ENCODE measurements at places on chromosomes 11 and 22.

DNA sequence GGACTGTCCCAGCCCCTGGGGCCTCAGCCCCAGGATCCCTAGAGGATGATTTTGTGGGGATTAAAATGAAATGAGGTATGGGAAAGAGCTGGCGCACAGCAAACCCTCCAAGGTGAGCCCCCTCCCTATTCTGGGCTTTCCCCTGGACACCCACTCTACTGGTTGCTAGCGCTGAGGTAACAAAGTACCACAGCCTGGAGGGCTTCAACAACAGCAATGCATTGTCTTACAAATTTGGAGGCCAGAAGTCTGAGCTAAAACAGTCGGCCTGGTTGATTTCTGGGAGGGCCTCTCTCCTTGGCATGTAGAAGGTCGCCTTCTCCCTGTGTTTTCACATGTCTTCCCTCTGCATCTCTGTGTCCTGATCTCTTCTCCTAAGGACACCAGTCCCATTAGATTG is 913.6 kb downstream of the NTM start:
- no peak for DNase-seq

DNA sequence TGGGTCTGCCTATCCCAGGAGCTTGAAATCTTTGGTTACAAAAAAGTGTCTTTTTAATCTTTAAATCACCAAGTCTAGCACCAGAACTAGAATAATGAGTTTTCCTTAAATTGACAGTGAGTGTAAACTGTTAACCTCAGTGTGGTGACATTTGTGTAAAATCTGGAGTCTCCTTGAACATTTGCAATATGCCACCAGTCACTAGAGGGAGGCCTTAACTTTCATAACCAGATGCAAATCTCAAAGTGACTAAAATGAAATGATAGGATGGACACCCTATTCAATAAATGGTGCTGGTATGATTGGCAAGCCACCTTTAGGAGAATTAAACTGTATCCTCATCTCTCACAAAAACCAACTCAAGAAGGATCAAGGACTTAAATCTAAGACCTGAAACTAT is 8.3 kb upstream of the SCGB1D2 start:
- no peak for DNase-seq

DNA sequence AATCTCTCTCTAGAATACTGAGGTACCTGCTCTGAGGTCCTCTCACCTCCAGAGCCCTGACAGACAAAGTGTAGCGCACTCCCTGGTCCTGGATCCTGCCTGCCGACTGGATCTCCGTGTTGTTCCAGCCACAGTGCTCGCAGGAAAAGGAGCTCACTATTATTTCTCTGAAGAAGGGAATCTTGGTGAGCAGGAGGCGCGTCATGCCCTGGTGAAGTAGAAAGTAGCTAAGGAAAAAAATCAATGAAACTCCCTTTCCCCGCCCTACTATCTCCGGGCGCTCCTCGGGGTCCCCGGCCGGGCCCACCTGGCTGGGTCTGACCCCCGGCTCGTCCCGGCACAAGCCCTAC is 412 bp downstream of the ZPR1 start:
- DNase-seq = no peak

- no peak for DNase-seq
Observed at GRCh38 chr11:116618461-116618860, 154.3 kb downstream of the BUD13 start.

DNA sequence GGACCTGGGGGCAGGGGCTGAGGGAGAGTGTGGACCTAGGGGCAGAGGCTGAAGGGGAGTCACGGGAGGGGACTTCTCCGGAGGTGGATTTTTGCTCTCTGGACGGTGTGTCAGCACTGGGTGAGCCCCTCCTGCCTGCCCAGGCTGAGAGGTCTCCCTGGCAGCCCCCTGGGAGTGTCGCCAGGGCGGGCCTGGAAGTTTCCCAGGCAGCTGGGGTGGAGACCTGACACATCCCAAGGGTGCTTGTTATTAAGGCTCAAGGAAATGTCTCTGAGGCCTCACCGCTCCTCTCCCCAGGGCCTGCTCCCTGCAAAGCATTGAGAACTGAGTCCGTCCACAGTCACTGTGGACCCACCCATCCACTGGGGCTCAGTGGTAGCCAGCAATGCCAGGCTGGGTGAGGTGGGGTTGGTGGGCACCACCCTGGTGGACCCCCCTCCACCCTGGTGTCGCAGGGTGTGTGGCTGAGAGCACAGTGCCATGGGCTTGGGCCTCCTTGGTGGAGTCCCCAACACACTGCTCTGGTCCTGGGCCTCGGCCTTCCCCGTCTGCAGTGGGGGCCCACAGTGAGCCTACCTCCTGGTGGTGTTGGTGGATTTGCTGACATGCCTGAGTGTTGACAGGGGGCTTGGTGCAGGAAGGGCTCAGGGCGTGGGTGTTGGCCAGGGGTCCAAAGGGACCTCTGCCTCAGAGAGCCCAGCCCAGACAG is 2.5 kb downstream of the CD81 start:
- DNase-seq = no peak

- no peak for DNase-seq
Observed at GRCh38 chr11:110298301-110298765, 1.9 kb upstream of the RDX start.

DNA sequence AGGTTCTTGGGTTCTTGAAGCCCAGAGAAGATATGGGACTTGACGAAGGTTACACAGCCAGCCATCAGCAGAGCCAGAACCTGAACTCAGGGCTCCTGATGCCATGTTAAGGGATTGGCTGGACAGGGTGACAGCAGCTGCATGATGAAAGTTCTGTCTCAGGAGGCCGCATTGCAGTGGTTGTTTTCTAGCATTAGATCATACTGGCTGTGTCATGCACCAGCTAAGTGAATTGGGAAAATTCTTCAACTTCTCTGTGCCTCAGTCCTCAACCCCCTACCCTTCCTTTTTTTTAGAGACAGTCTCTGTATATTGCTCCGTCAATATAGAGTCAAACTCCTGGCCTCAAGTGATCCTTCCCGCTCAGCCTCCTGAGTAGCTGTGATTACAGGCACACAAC is 5.4 kb upstream of the LTBP3 start:
- DNase-seq = no peak

DNA sequence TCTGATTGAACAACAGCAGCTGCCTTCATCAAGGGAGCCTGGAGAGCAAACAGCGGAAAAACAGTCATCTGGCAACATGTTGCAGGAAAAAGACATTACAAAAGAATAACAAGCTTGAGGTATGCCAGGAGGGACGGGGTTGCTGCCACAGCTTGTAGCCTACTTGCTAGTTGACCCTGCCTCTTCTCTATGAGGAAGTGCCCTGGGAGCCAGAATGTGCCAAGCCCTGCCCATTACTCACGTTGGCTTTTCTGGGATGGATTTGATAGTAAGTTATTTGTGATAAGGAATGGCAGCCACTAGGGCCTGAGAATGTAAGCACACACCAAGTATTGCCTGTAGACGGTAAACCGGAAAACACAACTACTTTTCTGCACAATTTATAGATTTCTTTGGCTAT is 113.5 kb upstream of the KIRREL3 start:
- no peak for DNase-seq

GRCh38 chr11:16195651-16196050 is 160.7 kb downstream of the SOX6 start:
- DNase-seq = no peak

DNA sequence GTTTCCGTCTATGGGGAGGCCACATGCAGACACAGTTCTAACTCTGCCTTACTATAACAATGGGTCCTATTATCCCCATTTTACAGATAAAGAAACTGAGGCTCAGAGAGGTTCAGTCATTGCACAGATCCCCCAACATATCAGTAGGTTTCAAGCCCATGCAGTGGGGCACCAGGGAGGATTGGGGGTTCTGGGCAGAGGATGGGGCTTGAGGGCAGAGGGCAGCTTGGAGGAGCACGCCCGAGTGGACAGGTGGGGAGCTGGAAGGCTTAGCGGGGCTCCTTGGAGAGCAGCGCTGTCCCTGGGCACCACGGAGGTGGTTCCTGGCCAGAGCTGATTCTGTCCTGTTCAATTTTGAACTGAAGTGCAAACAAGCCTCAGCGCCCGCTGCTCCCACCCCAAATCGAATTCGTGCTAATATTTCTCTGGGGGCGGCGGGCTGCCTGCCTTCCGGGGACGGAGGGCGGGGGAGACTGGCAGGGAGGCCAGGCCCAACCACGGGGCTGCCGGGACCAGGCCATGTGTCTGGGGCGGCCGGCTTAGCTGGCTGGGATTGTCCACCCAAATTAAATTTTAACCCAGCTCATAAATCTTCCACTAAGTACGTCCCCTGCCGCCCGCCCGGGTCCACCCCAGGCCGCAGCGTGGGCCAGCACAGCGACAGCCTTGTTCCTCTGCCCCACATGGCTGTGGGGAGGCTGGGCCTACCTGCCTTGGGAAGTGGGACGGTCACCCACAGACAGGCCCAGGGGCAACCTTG is 49.4 kb downstream of the FLRT1 start:
- DNase-seq = no peak

DNA sequence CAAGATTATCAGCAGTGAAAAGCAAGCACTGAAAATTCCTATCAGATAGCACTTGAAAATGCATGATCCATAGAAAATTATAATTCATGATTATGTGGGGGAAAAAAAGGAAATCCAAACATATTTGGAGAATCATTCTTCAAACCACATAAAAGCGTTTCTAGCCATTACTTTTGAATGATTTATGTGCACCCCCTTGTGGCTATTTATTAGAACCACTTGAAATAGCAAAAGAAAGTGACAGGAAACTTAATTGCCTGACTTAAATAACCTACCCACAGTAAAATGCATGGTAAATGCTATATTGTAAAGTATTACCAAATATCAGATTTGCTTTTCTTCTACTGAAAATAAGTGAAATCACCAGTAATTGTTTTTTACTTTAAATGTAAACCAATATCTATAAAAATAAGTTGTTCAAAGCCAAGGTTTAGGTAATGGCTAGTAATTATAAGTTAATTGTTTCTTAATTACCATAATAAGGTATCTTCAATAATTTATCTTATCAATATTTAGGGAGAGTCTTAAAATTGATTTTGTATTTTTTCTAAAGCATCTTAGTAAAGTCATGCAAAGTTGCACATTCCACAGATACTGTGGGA is 168.5 kb downstream of the ARHGAP42 start:
- DNase-seq = no peak

- no peak for DNase-seq
Observed at GRCh38 chr11:134202661-134203060, 21.1 kb downstream of the NCAPD3 start.

DNA sequence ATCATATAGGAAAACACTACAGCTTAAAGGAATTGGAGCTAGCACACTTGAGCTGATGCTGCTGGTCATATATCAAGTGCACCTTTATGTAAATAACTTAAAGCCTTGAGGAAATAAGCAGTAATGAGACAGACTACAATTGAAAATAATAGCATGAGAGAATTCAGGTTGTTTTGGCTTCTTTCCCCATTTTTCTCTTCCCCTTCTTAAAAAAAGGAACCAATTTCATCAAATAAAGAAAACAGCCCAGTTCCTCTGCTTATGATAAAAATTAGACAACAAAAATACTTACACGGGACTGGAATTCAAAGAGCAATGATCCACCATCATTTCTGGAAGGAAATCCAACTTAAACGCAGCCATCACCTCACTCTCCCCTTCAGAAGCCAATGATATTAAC is 50.2 kb upstream of the RAPSN start:
- no peak for DNase-seq

- DNase-seq = no peak
Observed at GRCh38 chr11:10454878-10455631, at the start of gene AMPD3. AMPD3 (plus strand) TSS chr11:10455264; CDS start chr11:10461520, 6,256 bp downstream.

DNA sequence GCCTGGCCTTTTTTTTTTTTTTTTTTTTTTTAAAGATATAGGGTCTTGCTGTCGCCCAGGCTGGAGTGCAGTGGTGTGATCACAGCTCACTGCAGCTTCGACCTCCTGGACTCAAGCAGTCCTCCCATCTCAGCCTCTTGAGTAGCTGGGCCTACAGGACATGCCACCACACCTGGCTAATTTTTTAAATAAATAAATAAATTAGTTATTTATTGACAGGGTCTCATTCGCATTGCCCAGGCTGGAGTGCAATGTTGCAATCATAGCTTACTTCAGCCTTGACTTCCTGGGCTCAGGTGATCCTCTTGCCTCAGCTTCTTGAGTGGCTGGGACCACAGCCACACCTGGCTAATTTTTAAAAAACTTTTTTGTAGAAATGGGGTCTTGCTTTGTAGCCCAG is 10.5 kb downstream of the AP2A2 start:
- no peak for DNase-seq

DNA sequence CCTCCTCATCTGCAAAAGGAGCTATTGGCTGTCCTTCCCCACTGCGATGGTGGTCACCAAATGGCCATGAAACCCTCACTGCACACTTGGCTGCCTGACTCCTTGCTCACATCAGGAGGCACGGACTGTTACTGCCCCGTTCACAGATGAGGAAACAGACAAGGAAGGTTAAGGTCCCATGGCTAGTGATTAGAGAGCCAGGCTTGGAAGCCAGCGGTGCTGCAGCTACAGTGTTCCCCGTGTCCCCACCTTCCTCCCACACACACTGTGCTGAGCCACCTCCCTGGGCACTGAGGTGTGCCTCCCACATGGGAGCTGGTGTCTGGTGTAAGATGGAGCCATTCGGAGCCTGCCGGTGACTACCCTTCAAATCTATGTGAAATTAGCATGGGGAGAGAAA is 2.6 kb downstream of the ARHGAP8 start:
- DNase-seq = no peak

GRCh38 chr11:69642913-69643632 is 2.1 kb downstream of the CCND1 start:
- DNase-seq = peak; percentile 76

GRCh38 chr11:133386262-133386661 is 146.0 kb downstream of the OPCML start:
- DNase-seq = no peak

GRCh38 chr11:20627701-20628100 is 28.3 kb downstream of the SLC6A5 start:
- DNase-seq = no peak

DNA sequence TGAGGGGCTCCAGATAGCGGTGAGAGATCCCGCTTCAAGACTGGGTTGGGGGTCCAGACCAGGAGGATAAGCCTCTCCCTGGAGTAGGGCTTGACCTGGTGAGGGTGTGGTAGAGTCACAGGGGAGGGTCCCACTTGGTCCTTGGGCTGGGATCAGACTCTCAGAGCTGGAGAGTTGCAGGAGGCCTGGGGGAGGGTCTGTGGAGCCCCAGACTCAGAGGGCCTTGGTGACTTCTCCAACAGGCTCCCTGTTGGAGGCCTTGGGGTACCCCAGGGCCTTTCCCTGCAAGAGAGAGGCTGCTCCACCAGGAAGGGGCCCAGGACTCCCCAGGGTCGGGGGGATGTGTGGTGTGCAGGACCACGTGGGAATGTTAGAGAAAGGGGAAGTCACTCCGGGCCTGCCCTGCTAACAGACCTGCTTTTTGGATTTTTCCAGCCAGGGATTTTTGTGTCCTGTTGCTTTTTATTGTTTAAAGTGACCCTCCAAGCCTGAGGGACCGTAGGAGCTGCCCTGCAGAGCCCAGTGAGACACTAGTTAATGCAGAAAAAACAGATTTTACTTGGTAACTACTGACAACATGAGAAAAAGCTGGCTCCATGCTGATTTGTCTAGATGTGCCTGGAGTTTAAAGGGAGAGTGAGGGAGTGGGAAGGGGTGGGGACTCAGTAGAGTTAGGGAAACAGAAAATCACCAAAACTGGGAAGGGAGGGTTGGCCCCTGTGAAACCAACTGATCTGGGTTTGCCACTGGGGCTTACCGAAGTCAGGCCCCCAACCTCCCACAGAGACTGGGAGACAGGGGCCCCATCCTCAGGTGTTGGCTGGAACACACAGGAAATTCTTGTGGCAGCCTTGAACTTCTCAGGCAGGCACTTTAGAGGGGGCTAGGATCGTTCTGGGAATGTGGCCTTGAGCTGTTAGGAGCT is 801 bp upstream of the TXNRD2 start:
- no peak for DNase-seq

GRCh38 chr22:38845004-38845740 is 1.3 kb upstream of the NPTXR start:
- DNase-seq = no peak

- no peak for DNase-seq
Observed at GRCh38 chr22:42536166-42536565, 16.6 kb upstream of the RRP7A start.

All from CD4-positive, alpha-beta T cell treated with Interleukin-21 for 1 hour (primary cell).